ENCODE measurements at places on chromosomes 11 and 22.

DNA sequence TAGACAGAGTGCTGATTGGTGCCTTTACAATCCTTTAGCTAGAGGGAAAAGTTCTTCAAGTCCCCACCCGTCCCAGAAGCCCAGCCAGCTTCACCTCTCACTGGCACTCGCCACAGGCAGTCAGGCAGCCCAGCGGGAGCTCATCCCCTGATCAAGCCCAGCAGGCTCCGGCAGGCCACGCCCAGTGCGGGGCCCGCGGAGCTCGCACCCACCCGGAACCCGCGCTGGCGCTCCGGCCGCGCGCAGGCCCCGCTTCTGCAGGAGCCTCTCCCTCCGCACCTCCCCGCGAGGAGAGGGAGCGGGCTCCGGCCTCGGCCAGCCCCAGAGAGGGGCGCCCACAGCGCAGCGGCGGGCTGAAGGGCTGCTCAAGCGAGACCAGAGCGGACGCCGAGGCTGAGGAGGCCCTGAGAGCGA lies 202.4 kb upstream of the PDGFD start:
- no peak for DNase-seq

- no peak for DNase-seq
These were observed 4.6 kb upstream of the RTCB start for GRCh38 chr22:32416556-32417085.

DNA sequence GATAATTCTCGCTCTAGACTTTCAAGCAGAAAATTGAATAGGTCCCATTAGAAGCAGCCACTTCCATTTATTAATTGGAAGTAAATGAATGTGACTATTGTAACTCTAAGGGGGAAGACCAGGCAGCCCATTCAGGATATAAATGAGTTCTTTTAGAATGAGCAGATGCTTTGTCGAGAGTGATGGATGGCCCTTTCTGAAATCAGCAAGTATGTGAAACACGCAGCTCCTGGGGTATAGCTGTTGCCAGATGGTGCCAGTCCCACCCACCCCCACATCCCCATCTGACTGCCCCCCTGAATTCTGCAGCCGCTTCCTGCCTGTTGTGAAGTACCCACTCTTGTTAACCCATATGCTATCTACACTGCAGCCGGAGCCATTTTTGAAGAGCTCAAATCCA lies 3.7 kb downstream of the SLC15A3 start:
- DNase-seq, result no peak

DNA sequence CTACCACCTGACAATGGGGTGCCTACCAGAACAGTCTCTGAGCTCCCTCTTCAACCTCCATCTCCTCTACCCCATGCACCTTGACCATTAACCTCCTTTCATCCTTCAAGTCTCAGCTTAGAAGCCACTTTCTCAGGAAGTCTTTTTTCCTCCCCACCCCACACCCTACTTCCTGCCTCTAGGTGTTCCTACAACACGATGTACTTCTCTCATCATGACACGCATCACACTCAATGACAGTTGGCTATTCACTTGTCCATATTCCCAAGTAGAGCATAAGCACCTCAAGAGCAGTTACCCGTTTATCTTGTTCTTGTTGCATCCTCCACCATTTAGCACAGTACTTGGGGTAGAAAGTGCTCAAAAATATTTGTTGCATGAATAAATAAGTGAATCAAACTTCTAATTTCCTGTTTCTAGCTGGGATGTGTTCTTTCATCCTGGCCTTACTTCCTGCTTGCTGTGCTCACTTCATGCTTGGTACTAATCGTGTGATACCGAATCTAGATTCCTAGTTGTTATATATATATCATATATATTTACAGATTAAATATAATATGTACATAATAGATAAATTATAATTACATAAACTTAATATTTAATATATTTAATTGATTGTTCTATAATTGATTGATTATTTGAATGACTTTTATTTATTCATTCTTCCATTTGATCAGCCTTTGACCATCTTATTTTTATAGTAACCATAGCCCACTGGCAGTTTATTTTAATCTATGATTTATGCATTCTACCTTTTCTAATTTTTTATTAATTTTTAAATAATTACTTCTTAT lies 177.5 kb upstream of the TMEM45B start:
- DNase-seq, result no peak

- DNase-seq, result no peak
These were observed 40.5 kb downstream of the NCAM1 start for GRCh38 chr11:113001709-113002108.

DNA sequence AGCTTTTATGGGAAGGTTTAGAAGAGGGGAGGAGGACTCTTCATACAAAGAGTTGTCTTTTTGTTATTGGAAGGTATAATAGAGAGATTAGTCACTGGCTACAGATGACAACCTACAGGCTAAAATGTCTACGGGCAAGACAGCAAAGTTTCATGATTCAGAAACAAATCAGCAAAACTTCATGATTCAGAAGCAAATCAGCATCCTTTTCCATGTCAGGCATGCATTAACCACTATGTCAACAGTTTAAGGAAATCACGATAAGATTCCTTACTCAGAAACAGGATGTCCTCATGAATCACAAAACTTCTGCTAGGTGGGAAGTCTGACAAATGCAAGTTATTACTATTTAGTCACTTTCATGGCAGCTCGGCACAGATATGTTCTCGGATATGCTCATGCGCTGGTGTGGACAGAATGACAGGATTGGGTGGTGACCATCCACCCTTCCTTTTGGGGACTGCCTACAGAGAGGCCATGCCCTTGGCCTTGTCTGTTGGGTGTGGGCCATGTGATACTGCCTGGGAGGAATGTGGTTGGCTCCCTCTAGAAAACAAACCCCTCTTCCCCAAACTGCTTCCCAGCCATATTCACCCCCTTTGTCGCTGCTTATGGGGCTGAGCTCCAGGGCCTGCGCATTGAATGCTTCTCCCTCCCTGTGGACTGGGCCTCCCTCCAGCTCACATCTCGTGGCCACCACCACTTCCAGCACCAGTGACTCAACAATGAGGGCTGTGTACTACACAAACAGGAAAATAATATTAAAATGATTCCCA lies 10.1 kb downstream of the C11orf91 start:
- peak; percentile 51 for DNase-seq

- DNase-seq, result no peak
These were observed 69.8 kb downstream of the TRIM29 start for GRCh38 chr11:120068114-120068573.

GRCh38 chr11:66363805-66364535 lies 7.6 kb downstream of the SLC29A2 start:
- DNase-seq, result no peak

GRCh38 chr11:95415837-95416304 lies 184.9 kb upstream of the SESN3 start:
- no peak for DNase-seq

DNA sequence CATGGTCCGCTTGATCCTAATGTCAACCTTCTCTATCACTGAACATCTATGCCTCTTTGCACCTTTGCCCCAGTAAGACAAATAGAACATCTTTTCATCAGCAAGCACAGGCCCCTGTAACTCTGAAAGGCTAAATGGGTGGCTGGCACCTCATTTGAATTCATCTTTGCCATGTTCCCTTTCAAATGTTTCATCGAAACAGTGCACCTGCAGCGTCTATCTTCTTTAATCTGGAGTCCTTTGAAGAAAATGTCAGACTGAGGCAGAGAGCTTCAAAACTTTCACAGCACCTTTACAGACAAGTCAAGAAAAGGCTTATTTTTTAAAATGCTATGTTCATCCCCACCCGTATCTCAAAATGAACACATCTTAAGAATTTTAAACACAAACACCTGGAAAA lies 3.4 kb downstream of the MPPED2 start:
- DNase-seq, result no peak

- no peak for DNase-seq
These were observed 36.6 kb downstream of the SMIM38 start for GRCh38 chr11:69192301-69192721.

GRCh38 chr22:46891382-46891951 lies 129.0 kb downstream of the TBC1D22A start:
- no peak for DNase-seq

GRCh38 chr11:21612326-21612725 lies 580.6 kb upstream of the ANO5 start:
- no peak for DNase-seq

GRCh38 chr22:38882972-38883622 lies 11.1 kb upstream of the CBX6 start:
- no peak for DNase-seq

DNA sequence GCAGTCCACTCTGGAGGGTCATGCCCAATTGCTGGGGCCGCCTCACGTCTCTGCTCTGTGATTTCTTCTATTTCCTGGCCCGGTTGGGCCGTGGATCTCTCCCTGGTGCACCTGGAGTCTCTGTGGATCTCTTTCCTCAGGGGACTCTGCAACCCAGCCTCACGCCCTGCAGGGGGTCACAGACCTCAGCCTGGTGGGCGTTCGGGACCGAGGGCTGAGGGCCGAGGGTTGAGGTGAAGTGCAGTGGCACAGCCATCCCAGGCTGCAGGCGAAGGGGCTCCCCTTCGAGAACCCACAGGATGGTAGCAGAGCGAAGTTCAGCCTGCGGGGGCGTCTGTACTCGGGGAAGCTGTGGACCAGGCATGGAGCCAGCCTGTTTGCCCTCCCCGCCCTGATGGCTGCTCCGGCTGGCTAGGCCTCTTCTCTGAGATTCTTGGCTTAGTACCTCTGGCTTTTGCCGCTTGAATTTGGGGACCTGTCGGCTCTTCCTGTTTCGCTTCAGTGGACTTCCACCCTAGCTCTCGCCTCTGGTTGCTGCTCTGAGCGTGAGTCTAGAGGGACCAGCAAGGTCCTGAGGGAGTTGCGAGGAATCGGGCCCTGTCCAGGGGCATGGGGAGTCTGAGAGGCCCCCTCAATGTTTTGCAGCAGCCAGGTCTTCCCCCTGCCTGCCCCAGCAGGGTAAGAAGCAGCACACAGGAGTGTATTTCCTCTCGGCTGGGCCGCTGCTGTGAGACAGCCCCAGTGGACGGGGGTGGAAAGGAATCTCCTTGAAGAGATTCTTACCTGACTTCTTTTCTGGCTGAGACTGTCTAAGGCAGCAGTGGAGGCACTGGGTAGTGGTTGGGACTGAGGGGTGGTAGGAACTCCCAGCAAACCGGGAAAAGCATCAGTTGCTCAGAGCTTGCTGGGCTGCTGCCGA lies 140.8 kb downstream of the TBC1D22A start:
- no peak for DNase-seq

DNA sequence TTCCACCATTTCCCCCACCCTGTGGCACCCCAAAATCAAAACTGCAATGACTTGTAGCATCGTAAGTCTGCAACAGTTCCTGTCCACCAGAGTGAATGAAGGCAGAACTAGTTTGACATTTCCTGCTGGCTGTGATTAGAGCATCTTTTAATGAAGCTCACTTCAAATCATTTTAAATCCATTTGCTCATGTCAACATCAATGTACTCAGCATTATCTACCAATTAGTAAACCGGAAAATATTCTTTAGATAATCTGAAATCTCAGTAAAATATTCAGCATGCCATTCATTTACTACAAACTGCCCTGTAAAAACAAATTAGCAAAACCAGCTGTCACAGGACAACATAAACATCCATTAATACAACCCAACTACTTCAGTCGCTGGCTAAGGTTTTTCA lies 38.1 kb downstream of the CADM1 start:
- no peak for DNase-seq

GRCh38 chr11:78831571-78831970 lies 256.9 kb upstream of the NARS2 start:
- DNase-seq, result no peak

GRCh38 chr11:32210556-32210955 lies 119.7 kb downstream of the RCN1 start:
- no peak for DNase-seq

DNA sequence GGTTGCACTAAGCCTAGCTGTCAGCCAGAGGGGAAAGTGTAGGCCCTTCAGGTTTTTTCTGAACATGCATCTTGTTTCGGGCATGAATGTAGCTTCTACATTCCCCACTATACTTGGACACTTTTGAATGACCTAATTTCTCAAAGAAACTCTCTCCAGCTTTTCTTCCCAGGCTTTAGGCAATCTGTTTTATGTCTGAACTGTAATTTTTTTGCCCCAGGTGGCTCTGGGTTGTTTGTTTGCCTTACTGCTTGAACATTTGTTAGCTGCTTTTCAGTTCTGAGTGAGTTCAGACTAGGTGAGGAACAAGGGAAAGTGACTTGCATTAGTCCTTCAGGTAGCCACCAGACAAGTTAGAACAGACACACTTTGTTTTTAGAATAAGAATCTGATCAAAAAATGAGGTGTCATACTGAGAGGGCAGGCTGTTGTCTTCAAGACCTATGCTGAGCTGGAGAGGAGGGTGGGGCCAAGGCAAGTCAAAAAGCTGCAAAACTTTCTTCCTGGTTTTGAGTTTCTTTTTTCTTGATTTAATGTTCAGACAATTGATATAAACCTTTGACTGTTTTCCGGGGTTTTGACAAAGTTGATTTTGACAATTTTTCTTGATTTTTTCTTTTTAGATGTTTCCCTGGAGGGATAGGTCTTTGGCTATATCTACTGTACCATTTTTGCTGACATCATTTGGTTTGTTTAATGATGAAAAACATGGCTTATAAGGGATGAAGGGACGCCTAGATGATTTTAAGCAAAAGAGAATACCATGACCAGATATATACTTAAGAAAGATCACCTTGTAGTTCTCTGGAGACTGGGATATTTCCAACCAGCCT lies 182.8 kb downstream of the WNT11 start:
- no peak for DNase-seq

- DNase-seq, result no peak
These were observed 5.5 kb downstream of the SLC35F2 start for GRCh38 chr11:107853070-107853469.

GRCh38 chr11:35946766-35947165 lies 2.9 kb downstream of the LDLRAD3 start:
- no peak for DNase-seq

DNA sequence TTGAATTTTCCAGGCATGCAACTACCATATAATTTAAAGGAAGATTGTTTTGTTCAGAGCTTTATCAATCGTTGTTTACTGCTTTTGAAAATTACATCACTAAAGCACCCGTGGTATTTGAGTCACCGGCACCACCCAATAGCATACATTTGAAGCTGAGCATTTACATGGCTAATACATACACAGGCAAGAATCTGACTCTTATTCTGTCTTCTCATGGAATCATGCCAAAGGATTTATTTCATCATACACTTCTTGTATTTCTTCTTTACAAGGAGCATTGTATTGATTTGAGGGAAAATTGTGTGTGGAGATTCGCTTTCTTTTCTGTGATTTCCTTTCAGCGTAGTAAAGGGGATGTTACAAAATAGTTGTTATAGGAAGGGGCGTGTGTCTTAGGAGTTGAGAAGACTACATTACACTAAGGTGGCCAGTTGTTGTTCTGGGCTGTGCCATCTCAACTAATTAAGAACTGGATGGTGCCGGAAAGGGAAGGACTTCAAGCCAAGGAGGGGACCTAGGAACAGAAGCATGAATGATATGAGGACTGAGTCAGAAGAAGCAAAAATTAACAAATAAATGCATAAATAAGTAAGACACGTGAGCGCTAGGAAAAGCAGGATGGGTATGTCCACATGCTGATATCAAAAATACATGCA lies 12.9 kb upstream of the CD3E start:
- DNase-seq, result no peak

- peak; percentile 30 for DNase-seq
These were observed 19.2 kb downstream of the PIM3 start for GRCh38 chr22:49979587-49980264.

GRCh38 chr22:44051961-44052360 lies 27.9 kb downstream of the PARVB start:
- DNase-seq, result no peak

Measured in NCI-H460 (cell line).